Motor neuron (in vitro differentiated cells): ENCODE measurements at places on chromosomes 3 and 15. TPM values are rescaled to one million over a fixed set of nuclear protein-coding genes. Genes with fewer than 3 reads are reported as not detected.

GRCh38 chr15:71626596-71627088 is 183.7 kb upstream of the NR2E3 start:
- ATAC-seq, result no peak

- ATAC-seq, result no peak
These were observed 34.4 kb upstream of the TLE3 start for GRCh38 chr15:70132139-70132538.

DNA sequence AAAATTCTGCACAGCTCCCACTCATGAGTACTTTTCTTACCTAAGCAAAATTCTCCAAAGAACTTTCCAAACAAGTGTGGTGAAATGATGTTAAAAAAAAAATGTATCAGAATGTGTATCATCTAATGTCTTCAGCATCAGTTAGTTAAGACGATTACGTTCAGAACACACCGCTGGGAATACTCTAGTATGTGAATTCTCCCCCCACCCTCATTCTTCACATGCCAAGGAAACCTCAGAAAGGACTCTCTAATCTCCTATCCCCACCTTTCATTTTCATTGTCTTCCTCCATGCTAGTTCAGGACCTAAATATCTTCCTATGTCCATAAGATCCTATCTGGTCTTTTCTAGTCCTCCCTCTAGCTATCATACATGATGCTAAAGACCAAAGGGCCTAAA is 457.4 kb downstream of the SHQ1 start:
- no peak for ATAC-seq

DNA sequence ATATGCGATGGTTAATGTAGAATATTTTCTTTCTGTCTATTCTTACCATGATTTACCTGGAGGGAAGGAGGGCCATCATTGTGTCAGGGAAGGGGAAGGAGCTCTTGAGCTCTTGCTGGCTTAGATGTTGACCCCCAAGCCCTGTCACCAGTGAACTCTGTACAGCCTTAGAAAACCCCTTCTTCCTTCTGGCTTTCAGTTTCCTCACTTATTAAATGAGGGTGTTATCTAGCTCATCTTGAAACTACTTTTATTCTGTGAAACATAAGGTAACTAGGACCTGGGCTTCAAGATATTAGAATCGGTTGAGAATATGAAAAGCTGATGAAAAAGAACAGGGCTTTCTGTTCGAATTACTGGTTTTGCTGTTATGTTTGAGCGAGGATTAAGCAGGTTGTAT is 25.1 kb upstream of the UTS2B start:
- no peak for ATAC-seq

Gene RGMA
- total RNA-seq, result 50.8 and 61.4 TPM in 2 replicates

DNA sequence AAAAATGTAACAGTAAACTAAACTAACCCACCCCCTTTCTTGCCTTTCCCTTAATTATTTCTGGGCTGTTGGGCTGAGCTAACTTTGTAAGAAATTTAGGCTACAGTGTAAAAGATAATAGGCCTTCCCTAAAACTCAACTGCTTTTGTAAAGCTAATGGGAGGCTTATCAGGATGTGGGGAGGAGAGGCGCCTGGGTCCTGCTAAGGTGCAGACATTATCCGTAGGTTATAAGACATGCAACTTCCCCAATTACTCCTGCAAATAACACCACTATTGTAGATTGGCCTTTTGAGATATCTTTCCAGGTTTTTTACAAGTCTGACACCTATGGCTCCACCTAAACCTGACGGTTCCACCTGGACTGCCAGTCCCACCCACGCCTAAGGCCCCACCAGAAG is 88.3 kb downstream of the NPAP1 start:
- no peak for ATAC-seq

Gene MYRIP
- total RNA-seq, result 6.4 and 10.2 TPM in 2 replicates

- no peak for ATAC-seq
These were observed 174.1 kb downstream of the UACA start for GRCh38 chr15:70589221-70589620.

DNA sequence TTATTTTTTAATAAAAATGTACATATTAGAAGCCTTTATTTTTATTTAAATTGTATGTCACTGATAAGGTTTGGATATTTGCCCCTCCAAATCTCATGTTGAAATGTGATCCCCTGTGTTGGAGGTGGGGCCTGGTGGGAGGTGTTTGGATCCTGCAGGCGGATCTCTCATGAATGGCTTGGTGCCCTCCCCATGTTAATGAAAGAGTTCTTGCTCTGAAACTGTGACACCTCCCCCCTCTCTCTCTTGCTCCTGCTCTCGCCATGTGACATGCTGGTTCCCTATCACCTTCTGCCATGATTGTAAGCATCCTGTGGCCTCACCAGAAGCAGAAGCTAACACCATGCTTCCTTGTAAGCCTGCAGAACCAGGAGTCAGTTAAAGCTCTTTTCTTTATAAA is 13.0 kb downstream of the AGTR1 start:
- no peak for ATAC-seq

GRCh38 chr3:16504242-16504641 is 9.3 kb downstream of the RFTN1 start:
- no peak for ATAC-seq

Gene PRTG
- 65.0 and 67.8 TPM in 2 replicates for total RNA-seq

DNA sequence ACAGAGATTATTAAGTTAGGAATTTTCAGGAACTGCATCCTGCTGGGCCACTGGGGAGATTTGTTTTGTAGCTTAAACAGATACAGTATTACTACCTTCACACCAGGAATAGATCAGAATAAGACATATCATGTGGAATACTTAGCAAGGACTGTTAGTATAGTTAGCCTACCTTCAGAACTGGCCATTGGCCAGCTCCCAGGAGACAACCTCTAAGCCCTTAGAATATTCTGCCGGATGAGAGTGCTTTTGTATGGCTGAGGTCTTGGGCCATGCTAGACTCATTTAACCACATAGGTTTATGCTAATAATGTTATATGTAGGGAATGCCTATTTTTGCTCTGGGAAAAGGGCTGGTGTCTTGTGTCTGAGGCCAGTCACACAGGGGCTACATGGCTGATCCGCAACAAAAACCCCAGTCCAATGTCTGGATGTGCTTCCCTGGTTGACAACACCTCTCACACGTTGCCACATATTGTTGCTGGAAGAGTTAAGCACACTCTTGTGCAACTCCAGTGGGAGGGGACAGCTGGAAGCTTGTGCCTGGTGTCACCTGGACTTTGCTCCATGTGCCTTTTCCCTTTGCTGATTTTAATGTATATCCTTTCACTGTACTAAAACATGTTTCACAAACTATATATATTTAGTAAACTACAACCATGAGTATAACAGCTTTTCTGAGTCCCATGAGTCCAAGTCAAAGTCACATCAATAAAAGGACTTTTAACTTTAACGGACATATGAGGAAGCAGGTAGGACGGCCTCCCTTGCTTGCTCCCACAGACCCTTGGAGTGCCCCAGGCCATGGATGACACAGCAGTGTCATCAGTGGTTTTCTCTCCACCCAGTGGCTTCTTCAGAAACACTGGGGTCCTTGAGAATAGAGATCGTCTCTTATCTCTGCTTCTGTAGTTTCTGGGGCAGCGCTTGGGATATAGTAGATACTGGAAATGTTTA is 118.0 kb upstream of the C3orf80 start:
- no peak for ATAC-seq

DNA sequence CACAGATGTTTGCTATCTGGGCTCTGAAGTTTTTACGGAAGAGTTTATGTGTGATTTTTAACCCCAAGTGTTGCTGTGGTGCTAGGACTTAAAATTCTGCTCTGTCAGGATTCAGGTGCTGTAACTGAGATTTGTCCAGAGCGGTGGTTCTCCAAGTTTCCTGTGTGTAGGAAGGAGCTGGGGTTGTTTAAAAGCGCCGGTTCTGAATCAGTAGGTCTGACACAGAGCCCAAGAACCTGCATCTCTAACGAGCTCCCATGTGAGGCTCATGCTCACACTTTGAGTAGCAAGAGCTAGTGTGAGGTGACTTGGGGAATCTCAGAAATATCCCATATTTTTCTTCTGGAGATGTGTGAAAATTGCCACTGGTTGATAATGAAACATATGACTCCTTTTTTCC is 325.5 kb downstream of the SATB1 start:
- ATAC-seq, result no peak

- no peak for ATAC-seq
These were observed 135.2 kb downstream of the ECT2 start for GRCh38 chr3:172885704-172886103.

GRCh38 chr3:124567179-124567578 is 163.1 kb upstream of the UMPS start:
- ATAC-seq, result no peak

DNA sequence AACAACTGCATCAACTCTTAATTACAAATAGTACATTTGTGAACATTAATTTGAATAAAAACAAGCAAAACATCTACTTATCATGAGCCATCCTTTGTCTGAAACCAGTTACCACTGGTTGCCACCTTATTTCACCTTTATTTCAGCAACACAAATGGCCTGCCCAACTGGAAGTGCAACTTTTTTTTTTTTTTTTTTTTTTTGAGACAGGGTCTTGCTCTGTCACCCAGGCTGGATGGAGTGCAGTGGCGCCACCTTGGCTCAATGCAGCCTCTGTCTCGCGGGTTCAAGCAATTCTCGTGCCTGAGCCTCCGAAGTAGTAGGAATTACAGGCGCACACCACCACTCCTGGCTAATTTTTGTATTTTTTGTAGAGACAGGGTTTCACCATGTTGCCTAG is 13.1 kb downstream of the WDR82 start:
- ATAC-seq, result no peak

DNA sequence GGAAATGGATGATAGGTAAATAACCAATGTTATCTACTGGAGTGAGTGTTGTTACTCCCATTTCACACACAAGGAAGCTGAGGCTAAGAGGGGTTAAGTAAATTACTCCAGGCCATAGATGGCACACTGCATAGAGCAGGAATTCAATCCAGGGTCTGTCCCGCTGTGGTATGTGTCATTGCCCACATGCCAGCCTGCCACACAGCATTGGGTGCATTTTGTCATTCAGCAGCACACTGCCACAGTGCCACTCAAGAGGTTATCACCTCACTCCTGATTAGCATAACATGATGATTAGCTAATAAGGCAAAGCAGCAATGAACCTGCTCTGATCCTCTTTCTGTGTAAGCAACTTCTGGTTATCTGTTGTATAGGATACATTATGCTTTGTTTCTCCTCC is 157.4 kb upstream of the CTNNB1 start:
- ATAC-seq, result no peak

Gene GOLGA6B
- 0.52 TPM in 1 of 2 replicates, not detected in the other for total RNA-seq

DNA sequence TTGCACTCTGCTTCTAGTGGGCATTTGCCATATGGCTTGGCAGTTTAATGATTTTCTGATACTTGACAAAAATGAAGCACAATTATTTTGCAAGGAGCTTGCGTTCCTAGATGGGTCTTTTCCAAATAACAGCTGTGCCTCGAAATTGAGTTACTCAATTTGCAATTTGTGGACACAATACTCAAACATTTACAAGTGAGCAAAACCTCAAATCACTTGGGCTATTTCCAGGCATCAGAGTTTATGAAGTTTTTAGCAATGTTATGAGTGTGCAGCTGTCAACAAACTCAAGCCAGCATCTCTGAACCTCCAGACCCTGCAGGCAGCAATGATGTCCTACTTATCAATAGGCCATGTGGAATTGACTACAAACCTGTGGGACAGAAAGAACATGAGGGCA is 41.3 kb downstream of the NMNAT3 start:
- no peak for ATAC-seq

GRCh38 chr3:127574880-127575878 is 15.4 kb downstream of the TPRA1 start:
- peak; percentile 87 for ATAC-seq

Gene ARRDC4
- total RNA-seq, result 77.6 and 78.0 TPM in 2 replicates

Gene SEMA3F
- 1.2 and 1.7 TPM in 2 replicates for total RNA-seq

DNA sequence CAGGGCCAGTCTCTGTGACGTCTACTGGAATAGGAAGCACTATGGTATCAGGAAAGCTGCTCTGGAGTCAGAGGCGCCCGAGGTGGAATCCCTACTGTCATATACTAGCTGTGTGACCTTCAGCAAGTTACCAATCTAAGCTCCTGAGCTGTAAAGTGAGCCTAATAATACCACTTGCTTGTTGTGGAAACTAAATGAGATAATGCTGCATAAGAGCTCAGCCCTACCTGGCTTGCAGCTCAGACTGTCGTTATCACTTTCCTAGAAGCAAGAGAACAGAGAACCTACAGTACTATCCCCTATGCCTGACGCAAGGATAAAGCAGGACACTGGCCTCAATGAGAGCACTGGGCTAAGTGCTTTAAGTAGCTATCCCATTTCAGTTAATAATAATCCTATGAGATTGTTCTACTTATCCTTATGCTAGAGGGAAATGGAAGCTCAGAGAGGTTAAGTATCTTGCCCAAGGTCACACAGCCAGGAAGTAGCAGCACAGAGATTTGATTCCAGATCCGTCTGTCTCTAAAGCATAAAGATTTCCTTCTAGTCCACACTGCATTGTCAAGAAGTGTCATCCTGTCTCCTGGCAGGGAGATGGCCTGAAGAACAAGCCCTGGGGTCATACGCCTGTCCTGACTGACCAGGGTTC is 195.2 kb downstream of the TLE3 start:
- ATAC-seq, result no peak

- ATAC-seq, result no peak
These were observed 203.8 kb downstream of the RORA start for GRCh38 chr15:61025308-61025707.

GRCh38 chr3:178382449-178383061 is 153.7 kb upstream of the KCNMB2 start:
- no peak for ATAC-seq

DNA sequence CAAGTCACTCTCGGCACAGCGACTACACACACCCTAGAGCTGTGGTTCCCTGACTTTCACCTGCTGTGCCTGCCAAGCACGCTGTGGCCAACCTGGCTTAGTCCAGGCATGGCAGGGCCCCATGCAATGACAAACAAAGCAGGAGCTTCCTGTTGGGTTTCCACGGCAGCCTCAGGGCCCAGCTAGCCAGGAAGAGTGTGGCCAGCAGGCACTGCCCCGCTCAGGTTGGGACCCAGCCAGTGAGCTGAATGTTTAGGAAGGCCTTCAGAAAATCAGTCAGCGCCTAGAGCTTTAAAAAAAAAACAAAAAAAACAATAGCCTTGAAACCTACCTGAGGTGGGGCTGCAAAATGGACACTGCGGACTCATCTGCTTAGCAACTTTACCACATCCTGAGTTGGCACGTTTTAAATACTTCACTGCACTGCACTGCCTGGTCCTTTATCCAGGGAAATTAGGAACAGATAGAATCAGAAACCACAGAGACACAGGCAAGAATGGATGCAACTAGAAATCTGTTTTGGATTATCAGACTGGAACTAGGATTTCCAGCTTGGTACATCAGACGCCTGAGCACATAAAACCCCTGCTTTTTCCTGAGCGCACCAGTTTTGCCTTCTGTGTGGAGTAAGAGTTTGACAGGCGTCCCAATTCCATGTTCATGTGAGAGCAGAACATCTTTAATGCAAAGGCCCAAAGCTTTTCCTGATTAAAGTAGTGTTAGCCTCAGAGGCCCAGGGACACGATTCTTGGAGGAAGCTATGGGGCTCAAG is 36.2 kb upstream of the LDHAL6B start:
- ATAC-seq, result no peak

- ATAC-seq, result no peak
These were observed 773.9 kb upstream of the CADM2 start for GRCh38 chr3:84184937-84185336.

- ATAC-seq, result no peak
These were observed 72.6 kb upstream of the NR2E3 start for GRCh38 chr15:71737761-71738160.

GRCh38 chr3:195699860-195700259 is 20.9 kb upstream of the MUC20 start:
- peak; percentile 11 for ATAC-seq

- peak; percentile 40 for ATAC-seq
These were observed 14.4 kb upstream of the CMTM8 start for GRCh38 chr3:32224016-32224516.
